ENCODE measurements at places on chromosomes 6 and 20. TPM values are rescaled to one million over a fixed set of nuclear protein-coding genes. Genes with fewer than 3 reads are reported as not detected.

Gene ZSCAN16
- polyA plus RNA-seq: 11.5 TPM

Gene GINS1
- 0.74 TPM for polyA plus RNA-seq

Gene LINC00237
- polyA plus RNA-seq: not detected

Gene PERP
- 6.4 TPM for polyA plus RNA-seq
